ENCODE measurements at places on chromosomes 7 and 10. TPM values are rescaled to one million over a fixed set of nuclear protein-coding genes. Genes with fewer than 3 reads are reported as not detected.

DNA sequence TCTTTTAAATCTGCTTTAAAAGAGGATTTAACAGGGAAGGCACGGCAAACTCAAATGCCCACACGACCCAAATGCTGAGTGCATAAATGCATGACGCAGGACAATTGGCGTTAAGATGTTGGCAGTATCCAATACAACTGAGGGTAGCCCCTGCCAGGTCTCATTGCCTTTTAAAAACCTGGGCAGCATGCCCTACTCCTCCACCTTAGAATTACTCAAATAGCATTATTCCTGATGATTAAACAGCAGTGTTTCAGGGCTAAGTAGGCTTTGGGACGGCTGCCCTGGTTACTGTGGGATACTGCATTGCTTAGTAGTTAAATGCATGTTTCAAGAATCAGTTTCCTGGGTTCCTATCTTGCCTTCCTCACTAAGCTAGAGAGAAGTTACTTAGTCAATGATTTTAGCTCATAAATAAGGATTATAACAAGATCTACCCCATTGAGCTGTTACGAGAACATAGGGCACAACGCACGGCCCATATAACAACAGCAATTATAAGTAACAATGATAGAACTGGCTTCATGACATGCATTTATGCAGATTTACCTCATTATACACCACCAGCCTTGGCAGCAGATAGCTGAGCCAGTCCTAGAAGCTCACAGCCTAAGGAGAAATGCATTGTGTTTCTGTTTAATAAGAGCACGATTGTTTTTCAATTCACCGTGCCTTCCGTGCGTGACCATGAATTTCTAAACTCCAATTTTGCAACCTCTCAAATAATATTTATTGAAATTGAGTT is 7.9 kb downstream of the TUBAL3 start:
- no peak overlapping the region for H3K4me3 ChIP-seq
- no peak for DNase-seq
- no peaks in the 10 kb centered on the region for H3K36me3 ChIP-seq
- no peaks in the 10 kb centered on the region for H3K4me1 ChIP-seq
- H3K27ac ChIP-seq: no peak overlapping the region

- H3K36me3 ChIP-seq: no peaks in the 10 kb centered on the region
- DNase-seq: no peak
- H3K4me1 ChIP-seq: no peaks in the 10 kb centered on the region
- no peaks in the 10 kb centered on the region for H3K27me3 ChIP-seq
- no peak overlapping the region for H3K27ac ChIP-seq
These were observed 63.5 kb upstream of the SLC39A12 start for GRCh38 chr10:17888189-17888588.

Gene ALKBH4
- 14.9 TPM for total RNA-seq

Gene SFTPA1
- 6.5 TPM for total RNA-seq

Gene SAMD9
- 5.3 TPM for total RNA-seq

Gene HYAL4
- not detected for total RNA-seq

Gene ASCC1
- 34.5 TPM for total RNA-seq

DNA sequence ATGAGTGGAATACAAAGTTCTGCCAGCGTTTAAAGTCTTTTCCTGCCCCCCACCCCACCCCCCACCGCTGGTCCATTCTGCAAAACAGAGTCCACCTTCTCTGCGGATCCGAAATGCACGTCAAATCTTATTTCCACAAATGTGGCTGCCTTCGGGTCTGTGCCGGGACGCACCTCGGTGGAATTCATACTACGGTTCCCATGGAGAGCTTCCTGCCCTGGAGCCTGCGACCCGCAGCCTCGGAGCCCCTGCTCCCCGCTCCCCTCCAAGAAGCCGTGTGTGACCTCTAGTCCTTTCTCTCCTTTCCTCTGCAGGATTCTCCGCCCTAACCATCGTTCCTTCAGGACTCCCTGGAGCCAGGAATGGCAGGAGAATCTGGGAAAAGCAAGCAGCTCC is 12.5 kb upstream of the CALML5 start:
- H3K4me3 ChIP-seq: no peak overlapping the region
- H3K27ac ChIP-seq: no peak overlapping the region
- no peaks in the 10 kb centered on the region for H3K27me3 ChIP-seq
- DNase-seq: no peak
- H3K36me3 ChIP-seq: no peaks in the 10 kb centered on the region

DNA sequence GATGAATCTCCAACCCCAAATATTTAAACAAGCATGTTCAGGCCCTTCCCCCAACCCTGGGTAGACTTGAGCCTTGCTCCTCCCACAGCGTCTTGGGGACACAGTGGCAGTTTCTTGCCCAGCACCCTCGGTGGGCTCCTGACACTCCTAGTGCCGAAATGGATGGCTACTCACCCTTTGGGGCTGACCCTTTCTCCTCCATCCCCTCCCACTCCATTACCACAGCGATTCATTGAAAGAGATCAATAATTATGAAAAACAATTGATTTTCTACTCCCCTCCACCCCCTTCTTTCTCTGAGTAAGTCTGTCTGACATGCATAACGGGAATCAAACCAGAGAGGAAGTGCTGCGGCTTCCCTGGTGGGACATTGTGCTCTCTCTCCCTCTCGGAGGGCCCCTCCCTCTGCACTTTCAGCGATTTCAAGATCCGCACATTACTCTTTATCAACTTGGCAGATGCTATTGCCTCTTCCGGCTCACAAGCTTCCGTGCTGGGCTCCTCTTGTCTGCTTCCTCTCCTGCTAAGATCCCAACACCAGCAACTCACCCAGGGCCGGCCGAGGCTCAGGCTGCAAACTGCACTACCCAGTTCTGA is 79.0 kb upstream of the PLXNA4 start:
- no peak for DNase-seq
- no peaks in the 10 kb centered on the region for H3K4me1 ChIP-seq
- H3K27ac ChIP-seq: no peak overlapping the region
- H3K4me3 ChIP-seq: no peak overlapping the region
- H3K36me3 ChIP-seq: no peaks in the 10 kb centered on the region

GRCh38 chr7:101580596-101580995 is 48.5 kb downstream of the MYL10 start:
- no peaks in the 10 kb centered on the region for H3K4me1 ChIP-seq
- H3K27ac ChIP-seq: no peak overlapping the region
- no peak overlapping the region for H3K4me3 ChIP-seq
- DNase-seq: no peak
- no peaks in the 10 kb centered on the region for H3K27me3 ChIP-seq

DNA sequence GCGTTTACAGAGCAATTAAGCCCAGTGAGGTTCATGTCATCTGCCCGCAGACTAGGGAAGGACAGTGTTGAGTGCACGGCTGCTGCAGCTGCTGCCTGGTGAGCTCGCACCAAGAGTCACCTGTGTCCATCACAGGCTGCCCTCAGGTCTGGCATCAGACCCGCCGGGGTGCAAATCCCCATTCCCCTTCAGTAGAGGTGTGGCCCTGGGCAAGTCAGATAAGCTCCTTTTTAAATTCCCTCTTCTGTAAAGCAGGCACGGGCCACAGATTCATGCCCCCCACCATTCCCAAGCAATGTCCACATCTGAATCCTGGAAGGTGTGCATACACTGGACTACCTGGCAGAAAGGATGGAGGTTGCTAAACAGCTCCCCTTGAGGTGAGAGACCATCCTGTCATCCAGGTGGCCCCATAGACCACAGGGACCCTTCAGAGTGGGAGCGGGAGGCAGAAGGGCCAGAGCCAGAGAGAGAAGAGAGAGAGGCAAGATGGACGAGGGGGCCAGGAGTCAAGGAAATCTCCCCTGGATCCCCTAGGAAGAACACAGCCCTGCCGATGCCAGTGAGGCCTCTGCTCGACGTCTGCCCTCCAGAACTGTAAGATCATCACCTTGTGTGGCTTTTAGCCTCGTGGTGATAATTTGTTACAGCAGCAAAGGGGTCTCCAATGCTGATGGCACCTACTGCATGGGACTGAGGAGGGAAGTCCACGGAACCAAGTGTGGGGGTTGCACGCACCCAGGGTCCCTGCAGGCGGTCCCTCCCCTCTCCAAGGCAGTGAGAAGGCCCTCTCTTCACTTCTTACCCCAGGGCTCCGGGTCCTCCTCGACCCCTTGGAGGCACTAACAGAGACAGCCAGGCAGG is 168.8 kb downstream of the TCERG1L start:
- H3K27me3 ChIP-seq: no peaks in the 10 kb centered on the region
- H3K4me1 ChIP-seq: no peaks in the 10 kb centered on the region
- no peaks in the 10 kb centered on the region for H3K36me3 ChIP-seq
- no peak for DNase-seq
- no peak overlapping the region for H3K4me3 ChIP-seq
- no peak overlapping the region for H3K27ac ChIP-seq

DNA sequence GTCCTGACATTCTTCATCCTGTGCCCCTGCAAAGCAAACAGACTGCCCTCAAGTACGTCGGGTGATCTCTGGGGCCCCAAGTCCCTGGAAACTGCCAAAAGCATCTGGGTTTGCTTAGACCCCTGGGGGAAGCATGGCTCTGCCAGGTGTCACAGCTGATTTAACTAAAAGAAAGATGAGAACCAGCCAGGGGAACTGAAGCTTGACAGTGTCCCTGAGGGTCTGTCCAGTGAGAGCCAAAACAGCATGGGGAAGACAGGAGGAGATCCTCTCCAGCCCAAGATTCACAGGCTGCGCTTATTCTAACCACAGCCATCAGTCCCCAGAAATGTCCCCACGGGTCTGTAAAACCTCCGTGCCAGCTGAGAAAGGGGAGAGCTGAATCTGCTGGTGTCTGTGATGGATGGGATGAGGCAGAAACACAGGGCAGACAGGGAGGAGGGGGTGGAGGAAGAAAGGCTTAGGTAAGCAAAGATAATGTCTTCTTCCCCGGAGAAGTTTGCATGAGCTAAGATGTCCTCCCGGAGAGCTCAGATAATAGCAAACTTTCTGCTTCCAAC is 21.3 kb downstream of the CCDC3 start:
- no peak for DNase-seq
- H3K27me3 ChIP-seq: no peaks in the 10 kb centered on the region
- no peaks in the 10 kb centered on the region for H3K36me3 ChIP-seq
- H3K27ac ChIP-seq: no peak overlapping the region
- H3K4me3 ChIP-seq: no peak overlapping the region

Gene AFAP1L2
- total RNA-seq: 0.93 TPM

GRCh38 chr7:131039355-131039762 is 288.3 kb upstream of the MKLN1 start:
- peak overlapping the region; percentile 65 for H3K27ac ChIP-seq
- no peaks in the 10 kb centered on the region for H3K36me3 ChIP-seq
- peaks cover 56% of the 10 kb centered on the region for H3K4me1 ChIP-seq
- no peaks in the 10 kb centered on the region for H3K27me3 ChIP-seq

- H3K27me3 ChIP-seq: no peaks in the 10 kb centered on the region
- H3K36me3 ChIP-seq: no peaks in the 10 kb centered on the region
- DNase-seq: no peak
- H3K4me1 ChIP-seq: no peaks in the 10 kb centered on the region
- no peak overlapping the region for H3K4me3 ChIP-seq
These were observed 129.7 kb downstream of the EPC1 start for GRCh38 chr10:32217216-32217615.

DNA sequence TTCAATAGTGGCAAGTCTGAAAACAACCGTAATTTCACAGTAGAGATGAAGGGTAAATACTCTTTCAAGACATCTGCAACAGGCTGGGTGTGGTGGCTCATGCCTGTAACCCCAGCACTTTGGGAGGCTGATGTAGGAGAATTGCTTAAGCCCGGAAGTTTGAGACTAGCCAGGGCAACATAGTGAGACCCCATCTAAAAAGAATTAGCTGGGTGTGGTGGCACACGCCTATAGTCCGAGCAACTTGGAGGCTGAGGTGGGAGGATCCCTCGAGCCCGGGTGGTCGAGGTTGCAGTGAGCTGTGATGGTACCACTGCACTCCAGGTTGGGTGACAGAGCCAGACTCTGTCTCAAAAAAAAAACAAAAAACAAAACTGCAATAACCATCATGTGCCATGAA is 71.8 kb downstream of the PFKFB3 start:
- H3K27me3 ChIP-seq: no peaks in the 10 kb centered on the region
- peak overlapping the region; percentile 53 for H3K4me3 ChIP-seq
- DNase-seq: no peak
- H3K27ac ChIP-seq: peak overlapping the region; percentile 61
- H3K36me3 ChIP-seq: no peaks in the 10 kb centered on the region
- H3K4me1 ChIP-seq: peaks cover 31% of the 10 kb centered on the region

DNA sequence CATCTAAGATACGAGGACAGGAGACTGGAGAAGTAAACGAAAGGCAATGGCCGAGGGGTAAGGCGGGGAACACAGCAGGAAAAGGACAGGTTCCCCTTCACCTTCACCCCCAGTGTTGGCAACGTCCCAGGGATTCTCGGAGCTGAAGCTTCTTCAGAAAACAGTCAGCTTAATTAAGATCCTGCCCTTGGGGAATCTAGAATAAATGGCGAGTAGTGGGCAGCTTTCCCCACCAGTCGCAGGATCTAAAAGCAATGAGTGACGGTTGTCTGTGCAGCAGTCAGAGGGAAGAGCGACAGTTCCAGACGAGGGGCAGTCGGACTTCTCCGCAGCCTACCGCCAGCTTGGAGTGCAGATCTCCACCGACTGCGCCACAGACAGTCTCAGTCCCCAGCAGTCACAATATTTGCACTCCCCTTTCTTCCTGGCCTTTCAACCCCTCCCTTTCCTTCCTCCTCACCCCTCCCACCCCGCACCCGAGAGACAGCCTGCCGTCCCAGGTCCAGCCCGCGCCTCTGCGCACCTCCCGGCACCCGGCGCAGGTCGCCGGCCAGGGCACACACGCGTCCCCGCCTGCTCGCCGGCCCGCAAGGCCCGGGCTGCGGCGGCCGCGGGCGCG is 10.9 kb upstream of the SP8 start:
- no peaks in the 10 kb centered on the region for H3K36me3 ChIP-seq
- no peak for DNase-seq
- no peaks in the 10 kb centered on the region for H3K27me3 ChIP-seq
- H3K27ac ChIP-seq: no peak overlapping the region
- peak overlapping the region; percentile 62 for H3K4me3 ChIP-seq

Gene PAPOLB
- 0.20 TPM for total RNA-seq

Measured in HCT116 (cell line).